ENCODE measurements at places on chromosomes 1 and 21.

DNA sequence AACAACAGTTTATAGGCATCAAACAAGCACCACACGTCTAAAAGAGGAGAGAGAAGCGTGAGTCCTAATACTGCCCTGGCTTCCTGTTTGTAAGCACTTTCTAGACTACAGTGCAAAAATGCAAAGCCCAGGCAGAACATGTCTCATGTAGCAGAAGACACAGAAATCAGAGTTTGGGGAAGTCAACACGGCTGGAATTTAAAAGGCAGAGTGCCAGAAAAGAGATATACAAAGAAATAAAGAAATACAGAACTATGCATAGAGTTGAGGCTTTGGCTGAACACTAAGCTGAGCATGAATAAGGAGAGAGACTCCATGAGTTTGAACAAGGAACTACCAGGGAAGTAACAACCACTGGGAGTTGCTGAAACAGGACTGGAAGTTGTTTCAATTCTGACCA is 566.6 kb upstream of the NR5A2 start:
- no peak for DNase-seq

DNA sequence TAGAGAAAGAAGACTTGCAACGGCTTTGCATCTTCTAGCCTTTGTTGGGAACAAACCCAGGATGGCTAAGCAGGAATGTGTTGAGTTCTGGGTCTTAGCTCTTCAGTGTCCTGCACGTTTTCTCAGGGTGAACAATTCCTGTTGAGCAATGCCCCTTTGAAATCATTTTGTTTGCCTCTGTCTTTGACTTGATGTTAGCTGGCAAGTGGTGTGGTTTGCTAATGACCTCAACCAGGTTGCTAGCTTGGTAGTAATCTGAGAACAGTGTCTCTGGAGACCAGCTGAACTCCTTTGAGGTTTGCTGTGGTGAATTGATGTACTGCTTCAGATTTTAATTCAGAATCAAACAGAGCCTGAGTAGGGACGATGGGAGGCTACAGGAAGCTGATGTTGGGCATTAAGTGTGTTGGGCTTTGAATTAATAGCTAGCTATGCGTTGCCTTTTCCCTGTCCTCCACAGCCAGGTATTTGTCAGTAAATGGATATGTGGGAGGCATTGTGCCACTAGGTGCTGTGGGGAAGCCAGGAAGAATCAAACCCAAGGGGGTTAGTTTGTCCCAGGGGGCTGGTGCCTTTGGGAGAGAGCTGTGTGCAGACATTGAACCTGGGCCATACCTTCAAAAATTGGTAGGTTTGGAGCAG is 23.3 kb upstream of the SRSF10 start:
- no peak for DNase-seq

- no peak for DNase-seq
Observed at GRCh38 chr1:54871275-54872035, 15.5 kb downstream of the DHCR24 start.

GRCh38 chr1:8962812-8963530 is 17.3 kb downstream of the CA6 start:
- DNase-seq = peak; percentile 54

- DNase-seq = no peak
Observed at GRCh38 chr1:213750231-213751063, 237.3 kb upstream of the PROX1 start.

GRCh38 chr1:22168412-22168973 is 25.6 kb upstream of the WNT4 start:
- peak; percentile 34 for DNase-seq

DNA sequence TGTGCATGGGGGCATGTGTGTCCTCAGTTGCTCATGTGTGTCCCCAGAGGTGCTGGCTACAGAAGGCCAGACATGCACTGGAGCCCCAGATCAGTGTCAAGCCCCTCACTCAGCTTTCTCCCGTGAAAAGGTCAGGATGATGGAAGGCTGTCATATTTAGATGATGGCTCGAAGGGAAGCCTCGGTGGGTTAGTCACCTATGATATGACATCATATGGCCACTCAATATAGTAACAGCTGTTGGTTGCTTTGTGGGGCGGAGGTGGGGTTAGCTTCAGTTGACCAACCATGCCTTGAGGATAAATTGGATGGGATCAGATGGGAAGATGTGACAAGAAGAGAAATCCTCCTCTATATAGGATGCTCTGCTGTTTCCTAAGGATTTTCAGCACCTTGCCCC is 43.5 kb upstream of the ATF3 start:
- no peak for DNase-seq

DNA sequence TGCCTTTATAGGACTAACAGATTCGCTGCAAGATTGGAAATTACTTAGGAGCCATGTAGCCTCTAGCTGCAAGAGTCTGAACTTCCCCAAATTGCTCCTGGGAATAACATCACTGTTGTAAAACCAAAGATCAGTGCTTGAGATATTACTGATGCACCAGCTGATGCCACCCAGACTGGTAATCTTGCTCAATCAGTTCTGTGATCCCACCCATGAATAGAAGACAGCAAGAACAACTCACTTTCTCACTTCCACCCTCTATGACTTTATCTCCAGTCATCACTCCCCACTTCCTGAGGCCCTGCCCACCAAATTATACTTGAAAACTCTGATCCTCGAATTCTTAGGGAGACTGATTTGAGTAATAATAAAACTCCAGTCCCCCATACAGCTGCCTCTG is 1011.1 kb downstream of the PLA2G4A start:
- peak; percentile 85 for DNase-seq

DNA sequence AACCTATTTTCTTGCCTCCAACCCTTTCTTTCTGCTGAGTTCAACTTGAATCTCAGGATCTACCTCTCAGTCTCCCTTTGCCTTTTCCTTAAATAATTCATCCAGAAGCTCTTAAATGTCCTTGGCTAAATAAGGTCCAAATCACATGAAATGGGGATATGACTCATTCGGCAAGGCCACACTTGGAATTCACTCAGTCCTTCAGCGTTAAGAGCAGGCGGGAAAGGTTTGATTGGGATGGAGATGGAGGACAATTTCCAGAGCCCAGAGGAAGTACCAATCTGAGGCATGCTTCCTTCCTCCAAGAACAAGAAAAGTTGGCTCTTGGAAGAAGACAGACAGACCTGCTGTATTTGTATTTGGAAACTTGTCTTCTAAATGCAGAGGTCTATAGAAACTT is 128.5 kb downstream of the PROX1 start:
- no peak for DNase-seq

DNA sequence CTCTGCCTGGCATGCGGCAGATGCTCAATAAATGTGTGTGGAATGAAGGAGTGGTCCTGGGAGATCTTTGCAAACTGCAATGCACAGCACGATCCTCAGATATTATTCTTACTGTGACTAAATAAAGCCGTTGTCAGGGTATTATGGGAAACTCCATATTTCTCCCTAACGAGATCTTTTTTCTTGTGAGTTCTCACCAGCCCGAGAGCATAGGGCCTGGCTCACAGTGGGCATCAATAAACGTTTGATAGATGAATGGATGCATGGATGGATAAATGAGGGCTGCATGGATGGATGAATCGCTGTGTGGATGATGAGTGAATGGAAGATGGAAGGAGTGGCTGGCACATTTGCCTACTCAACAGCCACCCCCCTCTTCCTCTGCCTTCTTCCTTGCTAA is 69.6 kb downstream of the SDC3 start:
- DNase-seq = no peak

GRCh38 chr1:192830595-192831246 is 21.9 kb downstream of the RGS2 start:
- DNase-seq = no peak

DNA sequence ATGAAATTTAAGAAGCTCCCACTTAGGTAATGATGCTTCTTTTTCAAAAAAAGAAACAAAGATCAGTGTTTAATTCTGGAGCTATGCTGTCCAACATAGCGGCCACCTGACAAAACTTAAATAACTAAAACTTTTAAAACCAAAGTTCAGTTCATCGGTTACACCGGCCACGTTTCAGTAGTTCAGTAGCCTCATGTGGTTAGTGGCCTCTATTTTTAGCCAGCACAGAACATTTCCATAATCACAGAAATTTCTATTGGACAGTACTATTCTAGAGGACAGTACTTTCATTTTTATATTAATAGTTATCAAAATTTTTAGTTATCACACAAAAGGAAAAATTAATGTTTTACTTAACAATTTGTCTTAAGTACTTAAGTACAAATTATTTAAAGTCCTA is 141.0 kb downstream of the USP25 start:
- no peak for DNase-seq

- DNase-seq = no peak
Observed at GRCh38 chr1:220819467-220820026, 32.8 kb downstream of the MTARC1 start.

DNA sequence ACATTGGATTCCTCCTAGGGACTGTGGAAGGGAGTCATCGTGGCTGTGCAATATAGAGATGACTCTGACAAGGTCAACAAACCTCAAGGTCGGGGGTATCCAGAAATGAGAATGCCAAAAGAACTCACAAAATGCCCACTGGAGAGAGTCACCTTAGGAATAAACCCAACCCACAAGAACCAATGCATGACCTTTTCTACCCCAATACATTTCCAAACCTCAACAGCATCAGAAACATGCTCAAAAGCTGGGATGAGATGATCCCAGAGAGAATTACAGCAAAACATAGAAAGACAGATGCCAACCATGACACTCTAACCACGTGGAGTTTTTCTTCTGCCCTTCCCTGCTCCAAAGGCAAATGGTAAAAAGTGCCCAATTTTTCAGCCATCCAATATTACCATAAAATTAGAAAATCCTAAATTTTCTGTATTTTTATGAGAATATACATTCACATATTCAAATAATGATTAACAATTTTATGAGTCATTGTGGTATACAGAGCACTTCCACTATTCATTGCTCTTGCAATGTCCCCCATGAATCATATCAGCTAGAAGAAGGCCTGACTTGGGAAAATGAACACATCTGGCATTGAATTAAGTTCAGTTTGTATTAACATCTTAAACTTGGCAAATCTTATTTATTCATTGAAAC is 88.2 kb upstream of the PALMD start:
- no peak for DNase-seq

GRCh38 chr1:6391951-6392808 is 1.4 kb downstream of the ACOT7 start:
- DNase-seq = peak; percentile 15

GRCh38 chr1:22853651-22854185 is 118.9 kb downstream of the LACTBL1 start:
- no peak for DNase-seq
